ENCODE measurements at places on chromosomes 4 and X.

- no peak for DNase-seq
Observed at GRCh38 chrX:69371159-69371558, 133.0 kb upstream of the NALF2 start.

GRCh38 chrX:51922561-51922960, 29.1 kb downstream of the MAGED1 start:
- no peak for DNase-seq

DNA sequence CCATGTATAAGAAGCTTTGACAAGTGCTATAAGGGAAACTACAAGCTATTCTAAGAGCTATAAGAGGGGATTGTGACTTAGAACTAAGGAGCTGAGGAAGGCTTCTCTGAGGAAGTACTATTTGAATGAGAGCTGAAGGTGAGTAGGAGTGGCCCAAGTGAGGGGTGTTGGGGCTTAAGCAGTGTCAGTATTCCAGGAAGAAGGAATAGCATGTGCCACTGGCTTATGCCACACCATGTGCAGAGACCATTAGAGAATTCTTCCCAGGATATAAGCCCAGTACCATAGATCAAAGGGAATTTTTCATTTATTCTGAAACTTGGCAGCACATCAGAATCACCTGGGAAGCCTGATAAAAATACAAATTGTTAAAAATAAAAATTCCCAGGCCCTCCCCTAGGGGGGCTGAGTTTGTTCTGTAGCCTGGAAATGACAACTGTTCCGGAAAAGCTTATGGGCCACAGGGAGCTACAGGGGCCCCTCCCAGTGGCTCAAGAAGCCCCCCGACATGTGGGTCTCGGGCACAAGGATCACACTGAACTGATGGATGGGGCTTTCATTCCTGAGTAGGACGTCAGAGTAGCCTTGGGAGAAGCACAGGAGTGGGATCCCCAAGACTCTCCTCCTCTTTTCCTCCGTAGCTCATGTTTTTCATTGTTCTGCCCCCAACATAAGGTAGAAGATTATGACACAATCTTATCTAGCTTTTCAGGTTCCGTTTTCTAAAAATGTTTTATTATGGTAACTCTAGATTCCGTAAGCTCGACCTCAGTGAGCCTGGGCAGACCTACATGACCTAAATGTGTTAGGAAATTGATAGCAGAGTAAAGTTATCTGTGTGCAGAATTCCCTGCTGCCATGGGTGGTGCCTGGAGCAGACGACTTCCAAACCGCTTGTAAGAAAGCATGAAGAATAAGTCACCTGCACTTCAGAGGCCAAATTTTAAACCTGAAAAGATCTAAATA, 119.3 kb downstream of the AFF1 start:
- no peak for DNase-seq

GRCh38 chr4:177761692-177762091, 319.5 kb upstream of the AGA start:
- no peak for DNase-seq

DNA sequence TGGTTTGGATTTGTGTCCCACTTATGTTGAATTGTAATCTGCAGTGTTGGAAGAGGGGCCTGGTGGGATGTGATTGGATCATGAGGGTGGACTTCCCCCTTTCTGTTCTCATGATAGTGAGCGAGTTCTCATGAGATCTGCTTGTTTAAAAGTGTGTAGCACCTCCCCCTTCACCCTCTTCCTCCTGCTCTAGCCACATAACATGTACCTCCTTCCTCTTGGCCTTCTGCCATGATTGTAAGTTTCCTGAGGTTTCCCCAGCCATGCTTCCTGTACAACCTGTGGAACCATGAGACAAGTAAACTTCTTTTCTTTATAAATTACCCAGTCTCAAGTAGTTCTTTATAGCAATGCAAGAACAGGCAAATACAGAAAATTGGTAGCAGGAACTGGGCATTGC, 138.7 kb downstream of the INPP4B start:
- DNase-seq = no peak

DNA sequence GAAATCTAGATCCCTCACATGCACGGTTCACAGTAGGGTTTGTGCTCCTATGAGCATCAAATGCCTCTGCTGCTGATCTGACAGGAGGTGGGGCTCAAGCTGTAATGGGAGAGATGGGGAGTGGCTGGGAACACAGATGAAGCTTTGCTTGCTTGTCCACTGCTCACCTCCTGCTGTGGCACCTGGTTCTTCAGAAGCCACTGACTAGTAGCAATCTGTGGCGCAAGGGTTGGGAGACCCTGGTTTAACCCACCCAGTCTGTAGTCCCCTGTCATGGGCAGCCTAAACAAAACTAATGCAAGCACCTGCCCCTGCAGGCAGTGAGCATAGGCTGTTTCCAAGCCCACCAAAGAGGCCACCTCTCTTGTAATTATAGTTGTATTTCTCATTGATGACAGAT, 116.6 kb downstream of the SHOX start:
- DNase-seq = no peak

GRCh38 chrX:68409194-68409593, 24.1 kb downstream of the OPHN1 start:
- no peak for DNase-seq

GRCh38 chr4:8274765-8275547, 5.4 kb downstream of the HTRA3 start:
- DNase-seq = no peak

DNA sequence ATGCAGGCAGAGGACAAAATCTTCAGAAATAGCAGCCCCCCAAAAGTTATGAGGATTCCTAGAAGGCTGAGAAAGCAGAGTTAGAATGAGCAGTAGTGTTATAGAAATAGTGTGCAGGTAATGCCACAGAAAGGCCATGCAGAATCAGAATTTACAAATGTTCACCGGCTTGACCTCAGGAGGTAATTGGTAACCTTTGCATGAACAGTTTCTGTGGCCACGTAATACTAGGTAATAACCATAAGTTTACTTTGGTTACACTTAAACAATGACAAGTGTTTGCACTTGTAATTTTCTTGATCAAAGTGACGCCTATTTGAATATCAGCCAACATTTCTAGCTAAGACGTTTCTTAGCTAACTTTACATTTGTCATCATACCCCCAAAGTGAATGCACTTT, 393.6 kb downstream of the GPAT3 start:
- DNase-seq = no peak

- no peak for DNase-seq
Observed at GRCh38 chrX:151763711-151764110, 29.2 kb downstream of the CNGA2 start.

- no peak for DNase-seq
Observed at GRCh38 chr4:82679531-82679930, 117.7 kb upstream of the TMEM150C start.

DNA sequence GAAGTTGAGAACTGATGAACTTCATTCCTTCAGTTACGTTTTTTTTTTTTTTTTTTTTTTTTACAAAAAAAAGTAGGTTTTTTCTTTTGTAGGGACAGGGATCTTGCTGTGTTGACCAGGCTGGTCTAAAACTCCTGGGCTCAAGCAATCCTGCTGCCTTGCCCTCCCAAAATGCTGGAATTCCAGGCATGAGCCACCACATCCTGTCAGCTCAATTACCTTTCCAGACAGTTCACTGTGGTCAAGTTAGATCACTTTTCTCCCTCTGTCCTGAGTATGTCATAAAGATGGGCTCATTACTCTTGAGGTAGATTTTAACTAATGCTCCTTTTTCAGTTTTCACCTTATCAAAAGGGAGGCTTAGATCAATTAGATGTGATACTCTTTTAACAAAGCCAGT, 10.8 kb upstream of the NR3C2 start:
- DNase-seq = no peak

GRCh38 chr4:182711211-182711610, 206.0 kb downstream of the DCTD start:
- DNase-seq = no peak

DNA sequence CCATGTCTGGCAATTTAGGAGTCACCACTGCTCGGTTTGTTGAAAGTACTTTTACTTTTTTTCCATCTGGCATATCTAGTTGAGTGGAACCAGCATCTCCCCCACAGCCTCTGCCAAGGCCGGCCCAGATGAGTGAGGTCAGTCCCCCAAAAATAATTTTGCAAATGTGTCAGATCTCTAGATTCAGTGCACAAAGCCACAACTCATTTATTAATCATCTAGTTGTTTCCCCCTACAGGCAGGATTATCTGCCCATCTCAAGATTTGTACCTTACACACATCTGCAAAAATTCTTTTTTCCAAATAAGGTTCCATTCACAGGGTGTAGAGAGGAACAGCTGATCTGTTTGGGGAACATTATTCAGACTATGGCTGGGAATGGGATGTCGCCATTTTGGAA, 174.0 kb upstream of the MXRA5 start:
- DNase-seq = no peak

GRCh38 chrX:153517423-153517822, at the start of gene ATP2B3:
Gene ATP2B3 (plus strand): TSS chrX:153517642. CDS start chrX:153536248, 18,606 bp downstream.
- no peak for DNase-seq

DNA sequence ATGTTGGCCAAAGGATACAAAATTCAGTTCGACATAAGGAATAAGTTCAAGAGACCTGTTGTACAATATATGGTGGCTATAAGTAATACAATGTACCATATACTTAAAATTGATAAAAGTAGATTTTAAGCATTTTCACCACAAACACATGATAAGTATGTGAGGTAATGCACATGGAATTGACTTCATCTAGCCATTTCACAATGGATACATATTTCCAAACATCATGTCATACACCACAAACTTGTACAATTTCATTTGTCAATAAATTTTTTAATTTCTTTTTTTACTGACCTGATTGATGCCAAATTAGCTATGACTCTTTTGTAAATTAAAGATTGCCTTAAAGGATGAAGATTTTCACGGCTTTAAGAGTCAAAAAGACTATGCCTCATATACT, 103.1 kb upstream of the VCX2 start:
- no peak for DNase-seq

GRCh38 chr4:80615099-80615498, 279.6 kb downstream of the CFAP299 start:
- DNase-seq = no peak

DNA sequence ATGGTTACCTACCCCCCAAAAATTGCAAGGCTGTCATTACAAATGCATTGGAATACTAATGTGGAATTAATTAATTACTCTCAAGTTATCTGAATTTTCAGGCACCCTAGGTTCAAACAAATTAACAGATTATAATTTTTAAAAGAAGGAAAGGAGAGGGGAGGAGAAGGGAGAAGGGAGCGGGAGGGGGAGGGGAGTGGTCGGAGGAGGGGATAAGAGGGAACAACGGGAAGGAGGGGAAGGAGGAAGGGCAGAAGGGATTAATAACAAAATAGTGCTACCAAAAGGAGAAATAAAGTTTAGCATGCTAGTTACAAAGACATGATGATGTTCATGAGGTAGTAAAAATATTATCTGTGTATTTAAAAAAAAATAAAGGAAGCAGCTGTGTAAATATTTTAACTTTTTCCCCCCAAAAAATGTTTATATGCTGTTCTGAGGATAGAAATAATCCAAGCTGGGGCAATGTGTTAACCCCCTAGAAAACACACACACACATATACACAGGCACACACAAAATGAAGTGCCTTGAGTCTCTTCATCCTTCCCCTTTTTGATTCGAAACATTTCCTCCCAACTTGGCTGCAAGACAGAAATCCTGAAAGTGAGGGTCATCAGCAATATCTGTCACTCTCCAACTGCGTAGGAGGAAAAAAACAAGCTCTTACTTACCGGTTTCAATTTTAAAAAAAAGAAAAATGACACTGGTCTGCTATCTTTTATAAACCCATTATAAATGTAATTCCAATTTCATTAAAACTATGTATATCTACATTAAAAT, 58.8 kb downstream of the PPP3CA start:
- no peak for DNase-seq

GRCh38 chr4:56657818-56658217, 23.3 kb downstream of the HOPX start:
- DNase-seq = no peak

DNA sequence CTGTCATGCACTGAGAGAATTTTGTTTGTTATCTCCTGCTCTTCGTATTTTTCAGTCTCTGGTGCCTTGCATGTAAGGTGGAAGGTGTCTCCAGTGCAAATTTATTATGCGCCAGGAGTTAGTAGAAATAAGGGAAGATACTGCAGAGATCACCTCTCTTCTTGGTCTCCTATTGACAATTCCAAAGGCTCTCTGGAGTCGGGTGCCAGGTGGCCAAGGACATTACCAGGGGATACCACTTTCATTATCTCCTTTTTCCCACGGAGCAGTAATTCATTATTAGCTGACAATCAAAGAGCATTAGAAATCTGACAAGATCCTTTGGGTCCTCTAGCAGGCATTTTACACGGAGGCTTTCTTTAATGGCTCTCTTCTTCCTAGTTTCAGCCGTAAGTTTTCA, 26.0 kb downstream of the ADD1 start:
- DNase-seq = no peak

DNA sequence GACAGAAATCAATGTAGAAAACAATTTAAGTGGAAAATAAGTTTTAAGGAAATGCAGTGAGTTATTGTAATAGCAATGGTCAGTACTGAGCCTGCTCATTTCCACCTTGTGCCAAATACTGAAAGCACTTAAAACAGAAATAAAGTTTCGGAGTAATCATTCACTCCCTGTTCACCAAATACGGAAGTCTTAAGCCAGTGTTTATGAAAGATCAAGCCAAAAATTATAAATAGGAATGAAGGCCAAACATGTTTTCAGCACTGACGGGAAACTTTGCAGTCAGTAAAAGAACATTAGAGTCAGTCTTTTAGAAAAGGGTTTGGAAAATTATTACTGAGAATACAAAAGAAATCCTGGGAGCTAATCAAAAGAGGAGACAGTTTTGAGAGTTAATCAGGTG, 178.6 kb downstream of the DMD start:
- no peak for DNase-seq

- DNase-seq = no peak
Observed at GRCh38 chrX:113305496-113305895, 464.9 kb upstream of the AMOT start.

DNA sequence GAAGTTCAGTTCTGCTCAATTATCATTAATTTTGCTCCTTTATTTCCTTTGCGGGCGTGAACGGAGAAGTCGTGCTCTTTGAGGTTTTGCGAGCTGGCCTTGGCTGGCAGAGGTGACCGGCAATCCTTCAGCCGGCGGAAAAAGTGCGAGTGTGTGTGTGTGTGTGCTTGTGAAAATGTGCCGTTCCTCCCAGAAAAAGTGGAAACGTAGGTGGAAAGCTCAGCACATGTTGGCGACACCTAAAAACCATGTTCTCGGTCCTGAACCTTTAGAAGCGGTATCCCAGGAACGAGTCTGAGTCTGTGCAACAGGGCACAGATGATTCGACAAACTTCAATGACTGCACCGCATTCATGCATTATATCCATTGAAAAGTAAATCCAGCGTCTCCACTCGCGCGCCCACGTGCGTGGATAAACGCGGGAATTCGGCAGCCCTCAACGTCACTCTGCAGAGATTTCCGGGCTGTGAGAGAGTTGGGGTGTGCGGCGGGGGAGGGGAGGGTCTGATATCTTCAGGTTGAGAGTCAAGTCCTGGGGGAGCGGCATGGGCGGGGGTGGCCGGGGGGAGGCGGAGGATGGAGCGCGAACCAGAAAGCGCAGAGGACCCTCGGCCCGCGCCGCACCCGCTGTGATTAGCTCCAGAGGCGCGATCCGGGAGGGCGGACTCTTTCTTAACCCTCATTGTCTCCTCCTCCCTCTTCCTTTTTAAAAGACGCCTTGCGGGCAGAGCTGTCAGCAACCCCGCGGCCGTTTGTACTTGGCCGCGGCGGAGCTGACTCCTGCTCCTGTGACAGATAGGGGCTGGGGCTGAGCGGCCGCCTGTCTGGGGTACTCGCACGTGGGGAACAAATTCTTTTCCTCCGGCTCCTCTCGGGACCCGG, at the start of gene SHISA3:
Gene SHISA3, plus strand, starts transcription at position 737 of the 883 bp plus-strand sequence. CDS start 569 bp downstream, outside the sequence.
- no peak for DNase-seq

- no peak for DNase-seq
Observed at GRCh38 chrX:150196285-150196684, 166.8 kb upstream of the MAMLD1 start.

Measured in Panc1 (cell line).